GM03348 (cell line): ENCODE measurements at places on chromosomes 7 and 10.

GRCh38 chr10:14873090-14873760 is 5.4 kb upstream of the SUV39H2 start:
- peak; percentile 53 for DNase-seq

- DNase-seq: no peak
These were observed 74.3 kb downstream of the RNLS start for GRCh38 chr10:88508796-88509195.

DNA sequence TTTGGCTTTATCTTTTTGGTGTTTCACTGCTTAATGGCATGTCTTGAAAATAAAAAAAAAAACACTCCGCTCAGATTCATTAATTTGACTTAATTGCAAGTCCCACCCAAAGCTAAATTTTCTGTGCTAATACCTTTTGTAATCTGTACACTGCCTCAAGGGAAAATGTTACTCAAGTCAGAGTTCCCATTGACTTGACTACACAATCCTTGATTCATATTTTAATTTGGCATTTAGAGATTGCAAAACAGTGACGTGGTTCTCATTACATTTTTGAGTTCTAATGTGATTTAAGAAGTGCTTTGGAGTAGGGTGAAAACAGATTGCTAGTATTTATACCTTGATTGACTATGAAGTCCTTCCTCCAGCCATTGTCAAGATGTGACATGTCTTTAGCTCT is 21.3 kb upstream of the LIPM start:
- no peak for DNase-seq

DNA sequence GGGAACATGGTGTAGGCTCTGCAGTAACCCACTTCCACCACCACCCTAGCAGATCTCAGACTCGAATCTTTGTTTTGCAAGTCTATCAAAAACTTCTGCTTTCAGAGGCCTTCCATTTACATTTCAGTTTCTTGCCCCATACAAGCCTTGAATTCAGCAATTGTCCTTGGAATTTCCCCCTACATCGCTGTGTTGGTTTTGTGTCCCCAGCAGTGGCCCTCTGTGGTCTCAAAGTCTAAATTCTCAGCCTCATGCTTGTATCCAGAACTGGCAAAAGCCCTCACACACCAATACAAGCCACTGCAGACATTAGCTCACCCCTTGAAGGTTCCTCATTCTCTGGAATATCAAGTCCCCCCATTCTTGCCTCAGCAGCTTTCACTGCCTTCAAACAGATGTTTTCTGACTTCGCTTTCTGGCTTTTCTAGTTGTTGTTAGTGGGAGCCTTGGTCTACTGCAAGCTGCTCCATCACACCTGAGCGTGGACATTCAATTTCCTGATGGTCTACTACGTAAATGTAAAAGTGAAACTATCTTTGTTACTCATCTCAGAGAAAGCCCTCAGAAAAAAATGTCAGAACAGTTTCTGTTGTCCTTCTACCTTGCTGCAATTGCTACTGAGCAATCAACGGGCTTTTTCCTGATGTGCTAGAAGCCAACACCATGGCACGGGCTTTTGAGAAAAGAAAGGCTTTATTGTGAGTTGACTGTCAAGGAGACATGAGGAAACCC is 1.8 kb upstream of the NUB1 start:
- no peak for DNase-seq

DNA sequence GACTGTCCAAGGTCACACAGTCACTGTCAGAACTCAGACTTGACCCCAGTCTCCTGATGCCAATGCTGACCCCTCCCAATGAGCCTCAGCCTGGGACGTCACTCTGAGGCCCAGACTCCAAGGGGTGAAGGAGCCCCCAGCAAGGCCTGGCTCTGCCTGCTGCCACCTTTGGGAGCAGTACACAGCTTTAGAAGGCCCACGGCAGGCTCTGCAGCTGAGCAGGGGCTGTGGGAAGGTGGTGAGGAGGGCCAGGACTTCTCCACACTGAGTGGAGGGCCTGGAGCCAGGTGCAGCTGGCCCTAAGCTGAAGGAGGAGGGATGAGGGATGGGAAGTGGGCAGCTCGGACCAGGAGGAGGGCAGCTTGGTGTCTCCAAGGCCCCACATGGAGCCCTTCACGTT is 23.9 kb upstream of the ZMIZ1 start:
- DNase-seq: no peak

DNA sequence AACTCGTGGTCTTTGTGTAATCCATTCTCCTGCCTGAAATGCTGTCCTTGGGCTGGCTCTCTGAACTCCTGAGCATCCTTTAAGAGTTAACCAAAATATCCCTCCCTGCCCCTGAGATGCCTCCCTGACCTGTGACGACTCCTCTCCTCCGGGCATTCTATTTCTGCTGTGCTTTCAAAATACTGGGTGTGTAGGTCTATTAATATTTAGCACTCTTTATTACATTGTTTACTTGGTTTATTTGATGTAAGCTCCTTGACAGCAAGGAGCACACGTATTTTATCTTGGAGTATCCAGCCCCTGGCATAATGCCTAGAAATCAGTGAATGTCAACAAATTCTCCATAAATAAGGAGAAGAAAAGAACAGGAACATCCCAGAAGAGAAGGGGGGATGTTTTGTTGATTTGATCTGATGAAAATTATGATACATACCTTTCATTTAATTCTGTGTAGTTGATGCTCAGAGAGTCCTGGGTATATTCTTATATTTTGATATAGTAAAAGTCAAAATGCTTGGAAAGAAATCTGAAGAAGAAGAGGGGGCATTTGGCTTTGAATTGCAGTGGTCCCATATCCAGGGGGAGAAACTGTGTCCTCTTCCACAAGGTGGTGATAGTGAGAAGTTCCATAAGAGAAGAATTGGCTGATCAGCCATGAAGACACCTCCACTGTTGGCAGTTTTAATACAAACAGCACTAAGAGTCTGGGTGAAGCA is 107.7 kb upstream of the MPP7 start:
- DNase-seq: no peak

DNA sequence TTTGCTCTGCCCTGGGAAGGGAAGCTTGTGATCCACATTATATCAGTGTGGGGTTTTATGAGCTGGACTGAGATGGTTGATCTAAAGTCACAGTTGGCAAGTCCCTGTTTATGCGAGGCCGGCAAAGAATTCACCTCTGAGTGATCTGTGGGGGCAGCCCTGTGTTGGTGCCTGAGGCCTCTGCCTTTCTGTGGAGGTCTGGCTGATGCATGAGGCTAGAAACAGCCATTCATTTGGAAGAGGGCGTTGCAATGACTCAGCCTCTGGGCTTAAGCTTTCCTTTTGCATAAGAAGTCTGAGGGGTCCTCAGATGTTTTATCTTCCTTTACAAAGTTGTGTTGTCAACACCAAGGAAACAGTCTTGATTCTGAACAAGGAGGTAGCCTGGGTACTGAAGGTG is 126.9 kb downstream of the MGMT start:
- DNase-seq: no peak

GRCh38 chr10:31149835-31150512 is 118.3 kb upstream of the ZNF438 start:
- DNase-seq: no peak

GRCh38 chr7:125424721-125425120 is 495.1 kb upstream of the POT1 start:
- DNase-seq: no peak

DNA sequence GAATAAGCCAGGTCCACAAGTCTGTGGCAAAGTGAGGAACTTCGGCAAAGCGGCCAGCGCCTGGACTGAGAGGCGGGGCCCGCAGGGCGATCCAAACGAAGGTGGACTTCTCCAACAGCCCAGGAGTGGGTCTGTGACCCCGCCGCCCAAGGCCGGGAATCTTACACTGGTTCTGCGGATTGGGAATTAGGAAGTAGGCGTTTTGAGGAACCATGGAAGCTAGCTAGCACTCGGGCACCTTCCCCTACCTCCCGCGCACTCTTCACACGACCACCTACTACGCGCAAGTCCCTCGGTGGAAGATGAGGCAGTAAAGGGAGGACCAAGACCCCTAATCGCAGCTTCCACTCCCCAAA is 570 bp upstream of the ARF5 start:
- DNase-seq: no peak

DNA sequence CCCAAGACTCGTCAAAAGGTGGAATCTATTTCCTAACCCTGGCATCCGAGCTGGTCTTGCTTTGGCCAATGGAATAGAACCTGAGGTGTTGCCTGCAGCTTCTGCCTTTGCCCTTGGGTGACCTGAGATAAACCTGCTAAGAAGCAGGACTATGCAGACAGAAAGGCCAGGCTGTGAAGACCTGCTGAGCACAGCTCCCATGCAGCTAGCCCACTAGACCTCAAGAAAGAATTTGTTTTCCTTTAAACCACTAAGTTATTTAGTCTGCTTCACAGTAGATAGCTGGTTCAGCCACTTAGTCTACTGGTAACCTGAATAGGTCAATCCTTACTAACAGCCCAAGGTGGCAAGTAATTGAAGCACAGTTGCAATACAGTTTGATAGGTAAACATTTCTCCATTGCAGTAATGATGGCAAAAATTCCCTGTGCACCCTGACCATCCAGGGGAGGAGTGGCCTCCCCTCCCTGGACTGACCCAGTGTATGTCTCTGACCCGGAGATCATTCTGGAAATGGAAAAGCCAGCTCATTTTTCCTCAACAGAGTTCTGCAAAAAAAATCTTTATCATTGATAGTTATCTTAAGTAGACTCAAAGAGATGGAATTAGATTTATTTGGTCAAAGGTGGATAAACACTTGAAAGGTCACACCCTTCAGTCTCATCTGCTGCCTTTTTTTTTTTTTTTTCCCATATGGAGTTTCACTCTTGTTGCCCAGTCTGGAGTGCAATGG is 20.0 kb downstream of the TNS3 start:
- no peak for DNase-seq

DNA sequence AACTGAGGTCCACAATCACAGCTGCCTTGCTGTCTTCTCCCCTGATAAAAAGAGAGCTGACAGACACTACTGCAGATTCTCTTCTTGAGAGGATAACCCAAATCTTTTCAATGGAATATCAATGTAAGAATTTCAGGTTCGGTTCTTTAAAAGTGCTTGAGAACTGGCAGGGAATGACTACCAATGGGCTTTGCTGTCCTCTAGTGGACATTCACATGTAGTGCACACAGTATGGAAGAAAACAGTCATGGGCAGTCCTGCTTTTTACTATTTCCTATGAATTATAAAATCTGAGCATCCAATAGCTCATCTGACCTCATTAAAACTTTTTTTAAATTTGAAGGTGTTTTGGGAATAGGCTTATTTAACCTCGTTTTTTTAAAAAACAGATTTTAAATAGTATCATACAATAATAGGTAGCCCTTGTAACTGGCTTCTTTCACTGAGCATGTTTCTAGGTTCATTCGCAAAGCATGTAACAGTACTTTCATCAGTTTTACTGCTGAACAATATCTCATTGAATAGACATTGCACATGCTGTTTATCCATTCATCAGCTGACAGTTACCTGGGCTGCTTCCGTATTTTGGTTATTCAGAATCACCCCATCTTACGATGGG is 18.3 kb downstream of the FZD9 start:
- DNase-seq: peak; percentile 80

- no peak for DNase-seq
These were observed 239.8 kb downstream of the FZD1 start for GRCh38 chr7:91503934-91504555.

- no peak for DNase-seq
These were observed 87.3 kb downstream of the PPP1R3A start for GRCh38 chr7:113831556-113831955.

GRCh38 chr10:128286762-128287500 is 160.7 kb upstream of the MKI67 start:
- DNase-seq: no peak

- DNase-seq: no peak
These were observed 16.0 kb downstream of the AFAP1L2 start for GRCh38 chr10:114388275-114388674.

DNA sequence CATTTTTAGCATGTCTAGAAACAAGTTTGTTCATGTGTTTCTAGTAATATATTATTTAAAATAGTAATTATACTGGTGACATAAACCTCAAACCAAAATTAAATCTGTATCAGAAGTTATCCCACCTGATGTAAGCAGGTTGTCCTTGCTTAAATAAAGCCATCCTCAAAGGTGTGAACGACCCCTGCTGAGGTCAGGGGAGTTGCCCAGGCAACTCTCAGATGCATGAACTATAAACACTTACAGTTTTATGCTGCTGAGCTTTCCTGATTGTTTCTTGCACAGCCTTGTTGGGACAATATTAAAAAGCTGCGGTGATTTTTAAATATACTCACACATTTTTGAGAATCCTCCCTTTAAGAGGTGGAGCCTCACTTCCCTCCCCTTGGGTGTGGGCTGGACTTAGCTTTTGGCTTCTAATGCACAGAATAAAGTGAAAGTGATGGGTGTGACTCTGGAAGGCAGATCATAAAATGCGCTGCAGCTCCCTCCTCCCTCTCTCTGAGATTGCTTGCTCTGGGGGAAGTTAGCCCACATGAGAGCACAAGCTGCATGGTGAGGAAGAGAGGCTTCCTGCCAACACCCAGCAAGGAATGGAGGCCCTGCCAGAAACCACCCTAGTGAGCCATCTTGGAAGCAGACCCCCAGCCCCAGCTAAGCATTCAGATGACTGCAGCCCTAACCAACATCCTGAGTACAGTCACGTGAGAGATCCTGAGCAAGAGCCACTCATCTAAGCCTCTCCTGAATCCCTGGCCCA is 152.7 kb downstream of the SKIDA1 start:
- DNase-seq: peak; percentile 88

GRCh38 chr10:130015075-130015695 is 51.1 kb upstream of the EBF3 start:
- DNase-seq: no peak

- DNase-seq: no peak
These were observed 172.2 kb downstream of the SH2D4B start for GRCh38 chr10:80709866-80710265.

DNA sequence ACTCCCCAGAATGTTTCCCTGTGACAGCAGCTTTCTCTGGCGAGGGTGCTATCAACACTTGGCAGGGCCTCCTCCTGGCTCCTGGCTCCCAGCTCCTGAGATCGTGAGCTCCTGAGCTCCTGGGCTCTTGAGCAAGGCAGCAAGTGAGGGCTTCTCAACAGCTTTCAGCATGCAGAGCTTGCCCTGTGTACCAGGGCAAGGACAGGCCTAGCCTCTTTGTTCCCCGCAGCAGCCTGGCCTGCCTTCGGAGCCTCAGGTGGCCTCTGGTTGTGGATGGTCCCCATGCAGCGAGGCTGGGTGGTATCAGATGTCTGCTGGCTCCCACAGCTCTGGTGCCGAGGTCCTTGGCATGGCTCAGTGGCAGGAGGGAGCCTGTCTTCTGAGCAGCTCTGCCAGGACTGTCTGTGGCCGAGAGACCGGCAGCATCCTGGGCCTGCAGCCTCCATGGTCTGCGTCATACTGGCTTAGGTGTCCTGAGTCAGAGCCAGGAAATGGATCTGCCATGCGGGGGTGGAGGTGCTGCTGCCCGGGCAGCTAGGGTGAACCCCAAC is 44.2 kb downstream of the ZMIZ1 start:
- peak; percentile 87 for DNase-seq
